Uterus (tissue), 4 donors: ENCODE measurements at places on chromosomes 7 and 10. TPM values are rescaled to one million over a fixed set of nuclear protein-coding genes. Genes with fewer than 3 reads are reported as not detected.

The LIPK gene
- total RNA-seq = not detected

The BLNK gene
- 3.9 TPM for total RNA-seq

The CCDC146 gene
- total RNA-seq = 26.2 TPM

The NODAL gene
- not detected for total RNA-seq

The TACC2 gene
- total RNA-seq = 11.5 TPM

The OR2A42 gene
- not detected for total RNA-seq

The LRRN3 gene
- total RNA-seq = 0.12 TPM

The EGR2 gene
- total RNA-seq = 0.26 TPM

The ANK3 gene
- 58.8 TPM for total RNA-seq

The PRSS1 gene
- total RNA-seq = not detected

The CLCN1 gene
- total RNA-seq = 0.30 TPM

The EBLN1 gene
- not detected for total RNA-seq

The MMD2 gene
- not detected for total RNA-seq

The CPXM2 gene
- total RNA-seq = 19.2 TPM

The SLC26A5 gene
- total RNA-seq = 0.28 TPM

The LIPJ gene
- total RNA-seq = 0.48 TPM

The PSPH gene
- 13.1 TPM for total RNA-seq

The CNPY1 gene
- not detected for total RNA-seq

The HDAC9 gene
- total RNA-seq = 91.2 TPM

The C10orf53 gene
- total RNA-seq = not detected

The GPR158 gene
- total RNA-seq = not detected

The TSPAN33 gene
- total RNA-seq = 7.0 TPM

The TMEM273 gene
- 15.9 TPM for total RNA-seq

The CYP2E1 gene
- 0.69 TPM for total RNA-seq
